BJ (cell line): ENCODE measurements at places on chromosomes 4 and X.

DNA sequence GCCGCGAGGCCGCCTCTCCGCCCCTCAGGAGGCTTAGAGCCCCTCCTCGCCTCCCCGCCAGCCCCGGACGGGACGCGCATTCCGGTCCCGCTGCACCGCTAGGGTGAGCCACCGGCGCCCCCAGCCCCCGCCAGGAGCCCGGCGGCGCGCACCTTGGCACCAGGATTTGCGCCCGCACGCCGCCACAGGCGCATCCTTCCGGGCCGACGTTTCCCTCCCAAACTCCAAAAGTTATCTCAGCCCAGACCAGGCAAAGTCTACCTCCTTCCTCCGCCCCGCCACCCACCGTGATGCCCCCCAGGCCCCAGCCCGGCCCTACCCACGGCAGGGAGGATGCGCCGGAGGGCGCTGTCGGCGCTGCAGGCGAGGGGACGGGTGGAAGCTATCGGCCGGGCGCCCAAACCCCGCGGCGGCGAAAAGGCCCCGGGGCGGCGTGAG lies 538 bp downstream of the SCML2 start:
- no peak for DNase-seq

DNA sequence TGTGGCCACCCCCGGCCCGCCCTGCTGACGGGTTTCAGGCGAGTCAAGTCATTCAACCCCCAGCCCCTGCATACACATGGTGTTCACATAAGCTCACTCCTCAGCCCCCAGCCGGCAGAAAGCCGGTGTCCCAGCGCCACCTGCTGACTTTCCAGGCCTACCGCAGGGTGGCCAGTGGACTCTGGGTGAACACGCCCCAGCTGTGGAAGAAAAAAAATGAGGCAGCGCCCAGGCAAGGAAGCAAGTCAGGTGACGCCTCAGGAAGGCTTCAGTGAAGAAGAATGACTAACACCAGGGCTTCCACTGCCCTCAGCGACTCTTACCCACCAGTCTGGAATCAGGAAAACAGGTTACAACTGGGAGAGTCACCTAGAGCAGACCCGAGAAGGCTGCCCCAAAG lies 15.8 kb downstream of the BCAP31 start:
- DNase-seq, result peak; percentile 39

DNA sequence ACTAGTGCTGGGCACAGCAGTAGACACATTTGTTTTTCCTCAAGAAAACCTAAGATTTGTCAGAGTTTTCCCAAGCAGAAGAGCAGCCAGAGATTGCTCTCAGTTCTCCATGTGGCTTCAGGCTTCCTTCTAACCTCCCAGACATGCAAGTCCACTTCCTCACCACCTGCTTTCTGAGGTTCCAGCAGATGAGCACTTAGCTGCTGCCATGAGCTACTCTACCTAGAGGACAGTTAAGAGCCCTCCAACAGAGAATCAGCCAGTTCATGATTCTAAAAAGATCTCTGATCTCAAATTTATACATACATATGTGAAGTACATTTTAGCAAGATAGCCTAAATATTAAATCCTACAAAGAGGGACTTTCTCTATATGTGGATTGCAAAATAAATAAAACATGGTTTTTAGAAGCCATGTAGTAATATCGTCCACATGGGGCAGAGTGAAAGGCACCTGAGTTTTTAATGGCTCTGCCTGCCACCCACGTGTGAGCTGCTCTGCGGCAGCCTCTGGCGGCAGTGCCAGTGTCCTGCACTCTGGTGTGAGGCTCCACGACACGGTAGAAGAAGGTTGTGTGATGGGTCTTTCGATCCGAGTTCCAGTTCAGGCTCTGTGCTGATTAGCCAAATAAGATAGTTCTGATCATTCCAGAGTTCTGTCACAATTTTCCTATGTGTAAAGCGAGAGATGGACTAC lies 10.3 kb downstream of the CYP4V2 start:
- no peak for DNase-seq

- DNase-seq, result no peak
Observed at GRCh38 chr4:86977621-86978184, 42.9 kb downstream of the AFF1 start.

GRCh38 chr4:173514641-173515217 lies 15.3 kb downstream of the HAND2 start:
- DNase-seq, result no peak

GRCh38 chr4:127809173-127809800 lies 27.2 kb downstream of the HSPA4L start:
- no peak for DNase-seq

- no peak for DNase-seq
Observed at GRCh38 chr4:122855353-122855890, 28.8 kb downstream of the FGF2 start.

DNA sequence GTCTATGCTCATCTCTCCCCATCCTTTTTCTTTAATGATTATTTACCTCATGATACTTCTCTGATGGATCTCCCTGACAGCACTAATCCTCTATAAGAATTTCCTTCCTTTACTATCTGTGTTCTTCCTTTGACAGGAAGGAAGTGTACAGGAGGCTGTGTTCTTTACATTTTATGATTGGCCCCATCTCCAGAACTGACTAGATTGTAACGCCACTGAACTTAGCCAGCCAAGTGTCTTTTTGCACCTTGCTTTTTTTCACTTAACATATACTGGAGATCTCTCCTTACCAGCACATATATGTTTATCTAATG lies 3.9 kb upstream of the WWC2 start:
- DNase-seq, result no peak

GRCh38 chr4:81604683-81605218 lies 133.0 kb upstream of the RASGEF1B start:
- DNase-seq, result no peak

- DNase-seq, result no peak
Observed at GRCh38 chrX:143934542-143934941, 50.7 kb downstream of the UBE2NL start.

DNA sequence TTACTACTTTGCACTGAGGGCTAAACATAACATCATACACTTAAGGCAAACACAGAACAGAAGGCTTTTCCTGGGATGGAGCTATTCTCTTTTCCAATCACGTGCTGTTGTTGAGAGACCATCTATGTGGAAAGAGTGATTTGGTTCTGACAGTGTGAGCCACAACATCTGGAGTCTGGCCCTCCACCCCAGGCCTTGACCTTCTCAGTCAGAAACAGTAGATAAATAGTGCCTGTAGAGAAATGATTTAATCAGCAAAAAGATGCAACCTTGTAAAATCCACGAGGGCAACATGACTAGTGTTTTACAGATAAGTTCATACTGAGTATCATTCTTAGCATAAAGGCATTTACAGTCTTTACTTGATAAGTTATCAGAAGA lies 10.8 kb upstream of the SFRP2 start:
- no peak for DNase-seq

GRCh38 chr4:5276475-5277075 lies 225.3 kb downstream of the STK32B start:
- no peak for DNase-seq

- DNase-seq, result no peak
Observed at GRCh38 chr4:159856451-159856850, 753.6 kb downstream of the RAPGEF2 start.

- no peak for DNase-seq
Observed at GRCh38 chr4:76060506-76060905, 14.0 kb upstream of the ART3 start.

DNA sequence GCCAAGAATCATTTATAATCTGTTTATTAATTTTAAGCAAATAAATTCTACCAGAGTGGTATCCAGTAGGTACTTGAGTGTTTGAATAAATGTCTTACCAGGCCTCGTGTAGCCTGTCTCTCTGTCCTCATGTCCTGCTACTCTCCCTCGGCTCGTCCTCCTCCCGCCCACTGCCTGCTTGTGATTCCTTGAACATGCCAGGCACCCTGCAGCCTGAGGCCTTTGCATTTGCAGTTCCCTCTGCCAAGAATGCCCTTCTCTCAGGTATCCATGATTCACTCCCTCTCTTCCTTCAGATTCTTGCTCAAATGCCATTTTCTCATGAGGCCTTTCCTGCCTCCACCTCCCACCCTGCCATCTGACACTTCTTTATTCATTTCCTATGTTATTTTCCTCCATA lies 209.7 kb upstream of the PRPS2 start:
- no peak for DNase-seq

DNA sequence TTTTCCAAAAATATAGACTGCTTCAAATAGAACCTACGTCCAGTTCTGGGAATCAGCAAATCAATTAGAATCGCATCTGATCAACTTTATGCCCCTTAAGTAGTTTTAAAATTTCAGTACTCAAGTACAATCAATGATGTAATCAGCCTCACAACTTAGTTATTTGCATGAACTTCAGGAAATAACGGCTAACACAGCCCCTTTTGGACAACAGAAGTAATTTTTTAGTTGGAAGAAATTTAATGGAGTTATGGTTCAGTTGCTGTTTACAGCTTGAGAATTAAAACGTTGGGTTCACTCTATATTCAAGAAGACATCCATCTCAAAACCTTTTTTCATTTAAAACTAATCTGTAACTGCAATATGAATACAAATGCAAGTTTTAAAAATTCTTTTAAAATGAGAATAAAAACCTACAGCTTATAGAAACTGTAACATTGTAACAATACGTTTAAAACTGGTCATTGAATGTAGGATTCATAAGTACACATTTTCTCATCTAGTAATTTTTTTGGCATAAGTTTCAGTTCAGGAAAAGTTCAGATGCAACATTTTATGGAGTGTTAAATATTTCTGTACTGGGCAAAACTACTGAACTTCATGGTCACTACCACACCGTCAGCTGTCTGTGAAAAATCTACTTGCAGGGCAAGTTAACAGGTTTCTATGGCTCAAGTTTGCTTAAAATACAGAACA lies 956 bp downstream of the TAPT1 start:
- DNase-seq, result no peak

DNA sequence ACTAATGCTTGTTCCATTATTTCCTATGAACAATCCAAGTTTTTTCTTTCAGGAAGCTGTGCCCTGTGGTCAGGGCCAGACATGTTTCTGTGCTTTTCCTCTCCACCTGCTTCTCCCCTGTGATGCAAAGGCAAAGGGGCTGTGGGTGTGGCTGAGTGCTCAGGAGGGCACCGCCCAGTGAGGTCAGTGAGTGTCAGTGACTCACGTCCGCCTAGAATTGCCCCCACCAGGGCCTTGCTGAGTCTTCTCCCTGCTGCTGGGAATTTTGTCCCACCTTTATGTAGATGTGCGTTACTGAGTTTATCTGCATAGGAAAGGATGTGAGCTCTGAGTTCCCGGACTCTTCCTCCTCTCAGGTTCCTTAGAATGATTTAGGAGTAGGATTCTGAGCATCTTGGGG lies 283.2 kb downstream of the DCHS2 start:
- DNase-seq, result no peak

DNA sequence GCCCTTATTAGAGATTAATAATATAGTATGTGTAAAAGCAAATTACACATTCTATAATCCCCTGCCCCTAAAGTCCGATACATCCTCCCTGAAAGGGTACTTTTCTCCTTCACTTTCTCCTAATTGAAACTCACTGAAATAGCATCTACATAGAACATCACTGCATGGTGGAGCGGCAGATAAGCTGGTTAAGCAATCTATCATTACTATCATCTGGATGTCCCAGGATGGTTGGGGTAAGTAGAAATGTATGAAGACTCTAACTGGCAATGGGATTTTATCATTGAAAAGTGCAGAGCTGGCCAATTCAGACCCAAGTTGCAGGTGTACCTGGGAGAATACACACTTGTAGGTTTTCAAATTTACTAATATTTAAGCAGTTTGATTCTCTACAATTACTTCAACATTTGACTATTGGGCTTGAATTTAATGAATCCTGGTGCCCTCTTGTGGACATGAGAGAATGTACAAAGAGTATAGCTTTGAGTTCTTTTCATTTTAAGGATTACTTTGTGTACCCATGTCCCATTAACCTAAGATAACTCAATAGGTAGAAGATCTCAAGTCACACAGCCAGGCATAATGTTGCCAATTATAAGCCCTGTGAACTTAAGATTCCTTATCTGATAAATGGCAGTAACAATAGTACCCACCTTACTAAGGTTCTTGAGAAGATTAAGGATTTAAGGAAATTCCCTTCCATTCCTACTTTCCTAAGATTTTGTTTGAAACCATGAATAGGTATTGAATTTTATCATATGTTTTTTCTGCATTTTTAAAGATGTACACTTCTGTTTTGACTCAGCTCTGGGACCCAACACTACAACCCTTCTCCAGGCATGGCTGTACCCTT lies 69.8 kb downstream of the SHROOM3 start:
- DNase-seq, result no peak

- no peak for DNase-seq
Observed at GRCh38 chr4:22196551-22196950, 248.0 kb upstream of the KCNIP4 start.

GRCh38 chr4:110503270-110504083 lies 27.5 kb downstream of the ENPEP start:
- no peak for DNase-seq

GRCh38 chrX:153492543-153492942 lies 2.2 kb upstream of the BGN start:
- DNase-seq, result no peak

GRCh38 chr4:23476515-23477090 lies 413.2 kb downstream of the PPARGC1A start:
- no peak for DNase-seq

DNA sequence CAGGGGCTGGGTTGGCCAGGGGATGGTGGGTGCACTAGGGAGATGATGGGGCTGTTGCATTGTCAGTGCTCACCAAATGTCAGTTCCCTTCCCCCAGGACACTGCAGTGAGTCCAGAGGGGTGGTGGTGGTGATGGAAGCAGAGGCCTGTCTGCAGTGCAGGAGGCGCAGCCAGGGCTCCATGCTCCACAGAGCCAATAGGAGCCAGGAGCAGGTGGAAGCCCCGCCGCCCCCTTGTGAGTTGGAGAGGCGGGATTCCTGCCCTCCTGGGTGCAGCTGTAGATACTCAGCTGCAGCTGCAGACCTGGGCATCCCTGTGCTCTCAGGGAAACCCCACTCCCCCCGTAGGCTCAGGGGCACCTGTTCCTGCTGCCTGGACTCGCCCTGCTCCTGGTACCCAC lies 284.7 kb downstream of the EVC2 start:
- no peak for DNase-seq

GRCh38 chr4:21872101-21872500 lies 76.5 kb downstream of the KCNIP4 start:
- no peak for DNase-seq

- no peak for DNase-seq
Observed at GRCh38 chr4:94806376-94806775, 48.6 kb downstream of the BMPR1B start.

- DNase-seq, result no peak
Observed at GRCh38 chr4:168515222-168516011, 18.6 kb downstream of the PALLD start.

GRCh38 chrX:15274946-15275345 lies 5.1 kb upstream of the ASB9 start:
- no peak for DNase-seq

DNA sequence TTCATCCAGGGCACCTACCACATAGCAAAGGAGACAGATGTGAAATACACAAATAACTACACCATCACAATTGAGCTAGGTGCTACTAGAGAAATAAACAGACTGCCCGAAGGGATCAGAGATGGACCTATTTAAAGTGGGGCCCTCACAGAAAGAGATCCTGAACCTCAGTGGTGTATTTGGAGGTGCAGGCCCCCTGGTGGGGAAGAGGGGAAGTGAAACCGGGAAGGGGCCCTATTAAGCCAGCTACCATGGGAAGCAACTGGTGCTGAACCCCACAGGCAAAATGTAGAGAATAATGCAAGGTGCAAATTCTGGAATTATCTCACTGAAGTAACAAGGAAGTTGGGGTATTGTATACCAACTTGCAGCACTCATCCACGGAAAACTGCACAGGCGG lies 78.6 kb upstream of the FAM9A start:
- DNase-seq, result no peak
